Pons (tissue), 1 donor: ENCODE measurements at places on chromosomes 16 and 17.

DNA sequence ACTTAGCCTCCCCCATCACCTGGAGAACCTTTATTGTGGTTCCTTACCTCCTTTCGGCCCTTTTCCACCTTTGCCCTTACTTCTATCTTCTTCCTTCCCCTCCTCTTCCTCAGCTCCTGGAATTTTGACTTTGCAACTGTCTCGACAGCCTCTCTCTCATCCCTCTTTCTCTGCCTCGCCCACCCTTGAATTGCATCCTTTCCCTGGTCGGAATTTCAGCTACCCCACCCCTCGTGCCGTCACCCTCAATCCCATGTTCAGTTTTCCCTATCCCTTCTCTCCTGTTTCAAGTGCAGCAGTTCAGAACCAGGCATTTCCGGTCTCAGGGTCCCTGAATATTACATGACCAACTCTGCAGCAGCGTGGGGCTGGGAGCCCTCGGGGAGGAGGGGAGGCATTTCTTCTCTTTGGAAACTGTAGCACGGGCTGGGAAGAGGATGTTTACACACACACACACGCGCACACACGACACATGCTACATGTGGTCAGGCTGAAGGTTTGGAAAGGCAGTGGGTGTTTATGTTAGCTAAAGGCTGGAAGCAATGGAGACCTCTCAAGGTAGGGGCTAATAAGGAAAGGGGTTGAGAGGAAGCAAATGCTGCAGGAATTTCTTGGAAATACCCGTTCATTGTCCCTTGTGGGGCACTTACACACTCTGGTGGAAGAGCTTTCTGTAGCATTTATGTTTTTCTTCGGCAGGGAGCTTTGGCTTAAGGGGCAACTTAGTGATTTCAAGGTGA is 971 bp downstream of the MINK1 start:
- peak; percentile 67 for DNase-seq

DNA sequence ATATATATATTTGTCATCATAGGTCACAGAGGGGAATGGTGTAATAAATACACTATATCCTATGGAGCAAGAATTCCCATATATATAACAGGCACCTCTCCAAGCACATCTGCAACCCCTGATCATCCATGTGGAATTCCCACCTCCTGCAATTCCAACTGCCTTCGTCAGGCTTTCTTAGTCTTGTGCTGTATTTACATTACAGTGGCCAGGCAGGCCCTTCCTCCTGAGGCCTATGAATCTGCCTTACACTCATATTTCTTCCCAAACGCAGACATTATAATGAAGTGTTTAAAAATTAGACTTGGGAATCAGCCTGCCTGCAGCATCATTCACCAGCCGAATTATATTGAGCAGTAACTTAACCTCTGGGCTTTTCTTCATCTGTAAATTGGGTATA is 19.3 kb upstream of the DNAH9 start:
- DNase-seq: no peak

DNA sequence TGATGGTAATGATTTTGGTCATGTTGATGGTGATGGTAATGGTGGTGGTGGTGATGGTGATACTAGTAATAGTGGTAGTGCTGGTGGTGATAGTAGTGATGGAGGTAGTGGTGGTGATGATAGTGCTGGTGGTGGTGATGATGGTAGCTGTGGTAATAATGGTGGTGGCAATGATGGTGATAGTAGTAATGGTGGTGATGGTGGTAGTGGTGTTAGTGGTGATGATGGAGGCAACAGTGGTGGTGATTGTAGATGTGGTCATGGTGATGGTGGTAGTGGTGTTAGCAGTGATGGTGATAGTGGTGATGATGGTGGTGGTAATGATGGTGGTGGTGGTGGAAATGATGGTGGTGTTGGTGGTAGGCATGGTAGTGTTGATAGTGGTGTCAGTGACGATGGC is 127.0 kb upstream of the RPL38 start:
- no peak for DNase-seq

DNA sequence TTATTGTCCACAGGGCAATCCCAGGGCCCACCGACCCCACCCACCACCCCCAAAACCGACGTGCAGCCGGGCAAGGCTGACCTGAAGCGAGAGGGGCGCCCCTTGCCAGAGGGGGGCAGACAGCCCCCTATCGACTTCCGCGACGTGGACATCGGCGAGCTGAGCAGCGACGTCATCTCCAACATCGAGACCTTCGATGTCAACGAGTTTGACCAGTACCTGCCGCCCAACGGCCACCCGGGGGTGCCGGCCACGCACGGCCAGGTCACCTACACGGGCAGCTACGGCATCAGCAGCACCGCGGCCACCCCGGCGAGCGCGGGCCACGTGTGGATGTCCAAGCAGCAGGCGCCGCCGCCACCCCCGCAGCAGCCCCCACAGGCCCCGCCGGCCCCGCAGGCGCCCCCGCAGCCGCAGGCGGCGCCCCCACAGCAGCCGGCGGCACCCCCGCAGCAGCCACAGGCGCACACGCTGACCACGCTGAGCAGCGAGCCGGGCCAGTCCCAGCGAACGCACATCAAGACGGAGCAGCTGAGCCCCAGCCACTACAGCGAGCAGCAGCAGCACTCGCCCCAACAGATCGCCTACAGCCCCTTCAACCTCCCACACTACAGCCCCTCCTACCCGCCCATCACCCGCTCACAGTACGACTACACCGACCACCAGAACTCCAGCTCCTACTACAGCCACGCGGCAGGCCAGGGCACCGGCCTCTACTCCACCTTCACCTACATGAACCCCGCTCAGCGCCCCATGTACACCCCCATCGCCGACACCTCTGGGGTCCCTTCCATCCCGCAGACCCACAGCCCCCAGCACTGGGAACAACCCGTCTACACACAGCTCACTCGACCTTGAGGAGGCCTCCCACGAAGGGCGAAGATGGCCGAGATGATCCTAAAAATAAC is 3.0 kb downstream of the SOX9 start:
- DNase-seq: no peak

GRCh38 chr16:75624921-75625334 is 1.8 kb upstream of the ADAT1 start:
- DNase-seq: no peak

- peak; percentile 50 for DNase-seq
Observed at GRCh38 chr16:11100239-11100750, 155.7 kb downstream of the SOCS1 start.

GRCh38 chr17:80855196-80855947 is 136.3 kb upstream of the CHMP6 start:
- DNase-seq: no peak

GRCh38 chr16:17926866-17927399 is 409.6 kb downstream of the NPIPA8 start:
- DNase-seq: no peak

DNA sequence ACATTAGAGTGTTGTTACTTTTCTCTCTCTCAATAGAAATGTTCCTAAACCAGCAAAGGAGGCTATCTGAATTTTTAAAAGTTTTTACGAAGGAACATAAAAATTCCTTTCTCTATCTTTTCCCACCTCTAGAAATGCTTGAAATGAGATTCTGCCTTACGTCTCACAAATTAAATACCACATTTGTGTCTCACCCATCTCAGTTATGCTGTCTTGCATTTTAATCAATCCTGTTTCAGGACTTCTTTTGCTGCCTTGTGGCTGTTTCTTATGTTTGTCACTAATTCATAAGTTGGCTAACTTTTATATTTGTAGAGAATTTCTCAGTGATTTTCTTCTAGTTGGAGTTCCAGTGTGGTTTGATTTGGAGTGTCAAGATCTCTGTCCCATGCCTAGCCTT is 3.5 kb downstream of the OMG start:
- no peak for DNase-seq

DNA sequence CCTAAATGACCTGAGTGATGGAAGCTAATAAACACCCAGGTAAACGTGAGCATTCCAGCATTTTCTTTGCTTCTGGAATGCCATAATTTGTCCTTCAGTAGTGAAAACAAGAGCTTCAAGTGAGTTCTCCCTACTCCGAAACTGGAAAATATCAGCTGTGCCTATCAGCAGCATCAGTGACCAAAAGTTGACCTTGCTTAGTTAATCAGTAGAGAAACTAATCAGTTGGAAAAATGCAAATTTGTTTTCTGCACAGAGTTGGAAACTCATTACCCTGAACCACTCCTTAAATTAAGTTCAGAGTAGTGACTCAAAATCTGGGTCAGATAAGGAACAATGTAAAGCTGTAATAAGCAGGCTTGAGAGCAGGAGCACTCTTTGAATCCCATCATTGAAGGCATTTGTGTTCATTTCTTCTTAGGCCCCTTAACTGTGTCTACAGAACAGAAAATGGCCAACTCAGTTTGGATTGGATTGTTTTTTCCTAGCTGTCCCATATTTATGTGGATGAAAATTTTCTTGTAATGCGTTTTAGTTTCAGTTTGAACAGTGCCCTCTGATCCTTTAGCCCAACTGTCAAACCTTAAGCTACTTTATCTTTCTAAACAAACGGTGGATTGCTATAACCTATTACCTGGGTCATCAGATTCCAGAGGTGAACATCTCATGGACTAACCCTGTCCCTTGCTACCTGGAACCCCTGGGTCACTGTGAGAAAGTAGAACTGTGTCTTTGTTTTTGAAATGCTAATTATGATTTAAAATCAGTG is 290.4 kb downstream of the TOX3 start:
- no peak for DNase-seq

DNA sequence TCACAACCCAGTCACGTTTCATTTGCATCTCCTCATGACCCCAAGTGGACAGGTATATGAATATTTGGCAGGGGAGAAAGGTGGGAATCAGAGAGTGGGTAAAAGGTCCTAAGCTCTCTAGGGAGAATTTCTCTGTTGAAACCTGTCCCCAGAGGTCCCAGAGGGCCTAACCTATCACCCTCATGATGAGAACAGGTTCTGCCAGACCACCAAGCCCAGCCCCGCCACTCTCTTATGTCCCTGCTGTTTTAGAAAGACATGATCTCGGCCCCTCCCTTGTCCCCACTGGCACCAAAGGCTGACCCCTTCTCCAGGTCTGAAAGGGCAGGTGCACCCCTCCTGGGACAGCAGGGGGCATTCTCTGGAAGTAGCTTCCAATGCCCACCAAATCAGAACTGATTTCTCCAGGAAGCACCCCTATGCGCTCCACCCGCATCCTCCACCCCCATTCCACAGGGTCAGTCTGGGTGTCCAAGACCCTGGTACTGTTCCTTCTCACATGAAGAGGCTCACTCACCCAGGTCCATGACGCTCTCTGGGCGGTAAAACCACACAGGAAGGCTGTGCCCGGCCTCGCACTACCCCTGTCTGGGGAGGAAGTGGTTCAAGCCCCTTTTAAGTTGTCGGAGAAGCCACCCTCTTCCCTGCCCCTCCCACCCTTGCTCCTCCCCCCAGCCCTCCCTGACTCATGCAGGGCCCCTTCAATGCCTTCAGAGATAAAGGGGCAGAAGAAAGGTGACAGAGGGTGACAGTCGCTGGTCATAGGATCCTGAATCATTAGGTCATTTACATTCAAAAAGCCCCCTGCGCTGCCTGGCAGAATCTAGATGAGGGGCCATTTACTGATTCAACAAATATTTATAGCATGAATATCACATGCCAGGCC is at the start of gene CCR7:
Gene CCR7, minus strand, starts transcription at position 590 of the 886 bp plus-strand sequence. Its CDS starts 63 bp downstream, at position 527.
- DNase-seq: no peak

DNA sequence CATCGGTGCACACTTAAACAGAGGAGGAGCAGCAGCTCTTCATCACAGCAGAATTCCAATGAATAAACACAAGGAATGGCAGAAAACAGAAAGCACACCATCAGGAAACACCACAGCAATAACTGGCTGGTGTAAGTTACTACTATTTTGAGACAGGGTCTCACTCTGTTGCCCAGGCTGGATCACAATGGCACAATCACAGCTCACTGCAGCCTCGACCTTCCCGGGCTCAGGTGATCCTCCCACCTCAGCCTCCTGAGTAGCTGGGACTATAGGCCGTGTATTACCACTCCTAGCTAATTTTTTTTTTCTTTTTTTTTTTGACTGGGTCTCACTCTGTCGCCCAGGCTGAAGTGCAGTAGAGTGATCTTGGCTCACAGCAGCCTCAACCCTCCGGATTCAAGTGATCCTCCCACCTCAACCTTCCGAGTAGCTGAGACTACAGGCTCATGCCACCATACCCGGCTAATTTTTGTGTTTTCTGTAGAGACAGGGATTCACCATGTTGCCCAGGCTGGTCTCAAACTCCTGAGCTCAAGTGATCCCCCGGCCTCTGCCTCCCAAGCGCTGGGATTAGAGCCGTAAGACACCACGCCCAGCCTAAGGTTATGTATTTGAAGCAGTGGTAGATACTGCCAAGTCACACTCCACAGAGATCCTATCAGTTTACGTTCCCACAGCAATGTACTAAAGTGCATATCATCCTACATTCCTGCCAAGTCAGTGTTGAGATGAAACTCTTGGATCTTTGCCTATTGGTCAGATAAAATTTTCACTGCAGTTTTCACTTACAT is 20.7 kb downstream of the TRAP1 start:
- DNase-seq: no peak

GRCh38 chr16:30896889-30897733 is 697 bp downstream of the CTF1 start:
- DNase-seq: peak; percentile 82

DNA sequence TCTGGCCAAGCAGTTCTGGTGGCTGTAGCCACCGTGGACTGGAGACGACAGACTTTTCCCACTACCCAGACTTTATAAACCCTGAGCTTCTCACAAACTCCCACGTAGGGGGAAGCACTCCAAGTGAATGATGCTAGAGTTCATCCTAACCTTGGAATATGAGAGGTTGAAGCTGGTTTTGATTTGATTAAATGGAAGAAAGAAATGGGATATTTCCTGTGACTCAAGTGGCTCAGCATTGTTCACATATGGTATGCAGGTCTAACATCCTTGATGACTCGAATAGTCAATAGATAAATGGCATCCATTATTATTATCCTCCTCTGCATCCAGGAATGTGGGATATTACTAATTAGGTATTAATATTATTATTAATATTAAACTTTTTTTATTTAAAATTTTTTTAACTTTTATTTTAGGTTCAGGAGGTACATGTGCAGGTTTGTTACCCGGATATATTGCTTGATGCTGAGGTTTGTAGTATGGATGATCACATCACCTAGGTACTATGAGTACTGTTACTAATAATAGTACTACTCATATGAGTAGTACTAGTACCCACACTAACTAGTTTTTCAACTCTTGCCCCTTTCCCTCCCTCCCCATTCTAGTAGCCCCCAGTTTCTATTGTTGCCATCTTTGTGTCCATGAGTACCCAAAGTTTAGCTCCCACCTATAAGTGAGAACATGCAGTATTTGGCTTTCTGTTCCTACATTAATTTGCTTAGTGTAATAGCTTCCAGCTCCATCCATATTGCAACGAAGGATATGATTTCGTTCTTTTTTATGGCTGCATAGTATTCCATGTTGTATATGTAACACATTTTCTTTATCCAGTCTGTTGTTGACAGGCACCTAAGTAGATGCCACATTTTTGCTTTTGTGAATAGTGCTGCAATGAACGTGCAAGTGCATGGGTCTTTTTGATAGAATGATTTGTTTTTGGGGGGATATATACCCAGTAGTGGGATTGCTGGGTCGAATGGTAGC is 22.9 kb downstream of the PIK3R6 start:
- no peak for DNase-seq

GRCh38 chr16:804193-805048 is 3.9 kb upstream of the GNG13 start:
- DNase-seq: no peak

- no peak for DNase-seq
Observed at GRCh38 chr17:79231766-79232287, 157.2 kb downstream of the ENGASE start.

GRCh38 chr17:80737106-80738019 is 192.7 kb downstream of the RPTOR start:
- peak; percentile 43 for DNase-seq
